ENCODE measurements at places on chromosomes 6 and 20. TPM values are rescaled to one million over a fixed set of nuclear protein-coding genes. Genes with fewer than 3 reads are reported as not detected.
A peak's percentile ranks its signal among the peaks of the same experiment; 100 is the strongest.

- peak; percentile 30 for ATAC-seq
These were observed 9.3 kb upstream of the ID1 start for GRCh38 chr20:31595654-31596411.

Gene LAMP5
- not detected for total RNA-seq

DNA sequence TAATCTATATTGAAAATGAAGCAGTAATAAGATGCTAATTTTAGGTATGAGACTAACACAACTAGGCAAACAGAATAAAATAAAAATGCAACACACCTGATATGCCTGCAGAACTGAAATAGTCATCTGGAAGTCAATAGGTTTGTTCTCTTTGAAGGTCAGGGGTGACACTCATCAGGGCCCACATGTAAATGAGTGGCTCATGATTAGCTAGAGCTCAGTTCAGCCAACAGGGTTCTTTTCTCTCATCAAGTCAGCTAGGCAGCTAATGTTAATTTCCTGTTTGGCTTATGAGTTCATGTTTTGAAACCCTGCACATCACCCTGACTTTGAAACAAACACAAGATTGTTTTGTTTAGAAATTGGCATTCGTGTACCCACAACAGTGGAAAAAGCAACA lies 23.8 kb downstream of the SMLR1 start:
- ATAC-seq: no peak

- no peak for ATAC-seq
These were observed 327.5 kb upstream of the JARID2 start for GRCh38 chr6:14918200-14918907.

Gene SMLR1
- not detected for total RNA-seq

Gene AIF1
- total RNA-seq: 3.3 TPM

Gene SPEF1
- total RNA-seq: not detected

- ATAC-seq: no peak
These were observed 90.7 kb downstream of the SNAP25 start for GRCh38 chr20:10309326-10309725.

Gene CDSN
- total RNA-seq: 0.08 TPM

DNA sequence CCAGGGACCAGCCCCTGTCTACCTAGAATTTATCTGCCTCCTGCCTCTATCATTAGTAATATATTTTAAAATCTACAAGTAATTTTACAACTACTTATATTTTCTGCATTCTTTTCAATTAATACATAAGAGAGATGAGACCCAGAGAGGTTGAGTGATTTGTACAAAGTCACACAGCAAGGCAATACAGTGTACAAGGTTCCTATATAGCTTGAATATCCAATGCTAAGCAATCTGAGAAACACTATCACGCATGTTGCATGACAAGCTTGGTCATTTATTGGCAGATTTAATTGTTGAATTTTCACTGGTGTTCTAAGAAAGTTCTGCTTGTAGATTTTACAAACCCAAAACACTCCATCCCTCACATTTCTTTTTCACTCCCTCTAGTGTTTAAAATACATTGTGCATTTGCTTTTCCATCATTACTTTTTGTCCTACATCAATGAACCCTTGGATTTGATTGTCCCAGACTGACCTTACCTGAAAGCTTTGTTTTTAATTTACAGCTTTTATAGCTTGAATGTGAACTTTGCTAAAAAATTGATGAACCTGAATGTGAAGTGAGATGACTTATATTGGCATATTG lies 520.9 kb upstream of the CITED2 start:
- no peak for ATAC-seq

GRCh38 chr20:22507240-22507961 lies 77.0 kb downstream of the FOXA2 start:
- no peak for ATAC-seq

- ATAC-seq: peak; percentile 99
These were observed at the start of gene VAPB for GRCh38 chr20:58388882-58389323. Gene VAPB, plus strand, starts transcription at chr20:58389229. Its CDS starts 231 bp downstream, at chr20:58389460.

DNA sequence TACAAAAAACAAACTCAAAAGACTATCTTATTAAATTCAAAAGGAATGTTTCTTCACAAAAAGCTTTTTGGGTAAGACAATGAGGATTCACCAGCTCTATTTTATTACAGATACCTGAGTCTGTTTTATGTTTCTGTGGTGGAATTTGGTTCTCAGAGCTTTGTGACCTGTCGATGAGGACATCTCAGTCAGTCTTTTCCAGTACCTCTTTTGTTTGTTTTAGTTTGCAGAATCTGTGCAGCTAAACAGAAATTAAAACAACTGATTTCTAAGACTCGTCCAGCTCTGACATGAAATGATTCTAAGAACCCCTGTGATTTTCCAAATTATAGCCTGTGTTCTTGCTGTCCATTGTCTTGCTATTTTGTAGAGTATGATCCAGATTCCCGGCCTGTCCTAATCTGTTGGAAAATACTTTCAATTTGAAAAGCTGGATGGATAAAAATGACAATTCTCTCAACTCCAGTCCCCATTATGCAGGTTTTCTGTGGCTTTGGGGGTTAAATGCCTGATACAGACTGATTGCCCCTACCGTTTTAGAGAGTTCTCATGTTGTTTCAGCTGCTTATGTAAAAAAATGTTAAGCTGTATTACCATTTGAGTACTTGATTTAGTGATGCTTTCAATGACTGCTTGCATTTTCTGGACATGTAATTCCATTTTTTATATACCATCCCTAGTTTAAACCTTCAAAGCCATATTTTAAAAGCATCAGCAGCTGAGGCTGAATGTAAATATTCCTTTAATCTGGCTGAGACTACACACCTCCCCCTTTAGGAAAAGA lies 94.2 kb upstream of the TAB2 start:
- no peak for ATAC-seq

DNA sequence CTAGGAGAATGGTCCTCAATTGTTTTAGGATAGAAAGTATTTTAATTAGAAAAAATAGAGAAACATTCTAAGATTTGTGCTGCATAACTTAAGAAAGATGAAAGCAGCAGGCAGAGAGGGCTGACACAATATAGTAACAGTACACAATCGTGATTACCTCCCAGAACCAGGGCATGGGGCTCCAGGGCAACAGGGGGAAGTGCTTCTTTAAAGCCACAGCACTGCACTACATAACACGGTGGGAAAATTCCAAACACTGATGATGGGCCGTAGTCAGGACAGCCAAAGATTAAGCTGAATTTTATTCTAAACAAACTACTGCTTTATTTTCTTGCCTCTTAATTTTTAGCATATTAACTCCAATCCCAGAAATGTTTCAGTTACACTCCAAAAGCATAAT lies 14.4 kb downstream of the EXOC2 start:
- no peak for ATAC-seq

Gene ARMC2
- 2.0 TPM for total RNA-seq

GRCh38 chr6:2976060-2976459 lies 4.7 kb upstream of the SERPINB6 start:
- ATAC-seq: no peak

GRCh38 chr6:168035098-168035660 lies 37.7 kb downstream of the KIF25 start:
- peak; percentile 49 for ATAC-seq

DNA sequence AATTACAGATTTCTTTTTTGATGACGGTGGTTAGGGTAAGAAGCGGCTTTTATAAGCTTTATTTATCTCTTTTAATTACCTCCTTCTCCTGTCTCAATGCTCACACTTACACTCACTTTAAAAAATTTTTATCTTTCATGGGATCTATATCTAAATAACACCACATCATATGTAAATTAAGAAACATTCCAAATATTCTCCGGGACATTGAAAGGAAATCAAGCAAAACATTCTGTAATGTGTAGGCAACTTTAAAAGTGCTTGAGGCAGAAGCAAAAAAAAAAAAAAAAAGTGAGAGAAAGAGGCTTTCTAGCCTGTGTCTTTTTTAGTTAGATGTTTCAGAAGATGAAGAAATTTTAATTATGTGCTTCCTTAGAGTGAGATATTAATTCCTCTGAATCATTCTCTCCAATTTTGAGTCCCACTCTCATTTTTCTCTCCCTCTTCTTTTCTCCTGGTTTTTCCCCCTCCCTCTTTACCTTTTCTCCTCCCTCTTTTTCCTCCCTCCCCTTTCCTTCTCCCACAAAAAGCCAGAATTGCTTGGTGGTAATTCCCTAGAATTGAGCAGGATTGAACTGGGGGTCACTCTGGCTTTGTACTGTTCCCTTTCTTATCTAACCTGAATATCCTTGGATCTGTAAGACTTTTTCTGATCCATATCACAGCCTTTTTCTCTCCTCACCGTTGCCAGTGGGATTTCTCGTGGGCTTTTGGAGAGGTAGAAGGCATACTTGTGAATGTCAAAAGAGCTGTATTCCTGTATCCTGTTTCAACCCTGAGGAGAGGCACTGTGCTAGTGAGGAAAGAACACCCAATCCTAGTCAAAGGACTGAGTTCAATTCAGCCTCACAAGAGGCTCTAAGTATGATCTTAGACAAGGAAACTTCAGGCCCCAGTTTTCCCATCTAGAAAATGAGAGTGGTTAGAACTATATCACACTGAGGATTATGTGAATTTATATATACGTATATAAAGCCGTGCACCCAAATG lies 30.4 kb downstream of the KCNQ5 start:
- no peak for ATAC-seq

Gene OOEP
- total RNA-seq: 0.36 TPM

Gene CFAP206
- 0.28 TPM for total RNA-seq

DNA sequence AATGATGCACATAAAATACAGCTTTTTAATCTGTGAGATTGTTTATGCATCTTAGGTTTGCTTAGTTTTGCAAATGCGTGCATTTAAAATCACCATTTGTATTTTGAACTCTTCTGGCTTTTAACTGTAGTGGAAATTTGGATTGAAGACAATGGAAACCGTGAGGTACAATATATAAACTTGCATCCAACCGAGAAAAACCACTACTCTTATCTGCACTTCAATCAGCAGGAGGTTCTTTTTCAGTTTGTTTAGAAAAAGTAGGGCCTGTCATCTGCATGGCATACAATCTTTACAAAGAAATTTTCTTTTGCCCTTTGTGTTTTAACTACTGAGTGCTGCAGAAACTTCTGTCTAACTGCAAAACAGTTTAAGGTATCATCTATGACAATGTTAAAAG lies 132.8 kb downstream of the LAMA2 start:
- ATAC-seq: no peak

GRCh38 chr6:27294409-27294808 lies 17.7 kb downstream of the POM121L2 start:
- no peak for ATAC-seq

- no peak for ATAC-seq
These were observed 333.8 kb downstream of the PKHD1 start for GRCh38 chr6:51753635-51754034.

GRCh38 chr6:157322792-157323254 lies 496 bp downstream of the TMEM242 start:
- no peak for ATAC-seq

Data from esophagus mucosa (tissue), 1 donor.